ENCODE measurements at places on chromosomes 1 and 21.

- no peak for DNase-seq
Measured at GRCh38 chr1:51623450-51623849, 6.6 kb downstream of the OSBPL9 start.

GRCh38 chr1:186923486-186923885, 94.7 kb downstream of the PLA2G4A start:
- no peak for DNase-seq

DNA sequence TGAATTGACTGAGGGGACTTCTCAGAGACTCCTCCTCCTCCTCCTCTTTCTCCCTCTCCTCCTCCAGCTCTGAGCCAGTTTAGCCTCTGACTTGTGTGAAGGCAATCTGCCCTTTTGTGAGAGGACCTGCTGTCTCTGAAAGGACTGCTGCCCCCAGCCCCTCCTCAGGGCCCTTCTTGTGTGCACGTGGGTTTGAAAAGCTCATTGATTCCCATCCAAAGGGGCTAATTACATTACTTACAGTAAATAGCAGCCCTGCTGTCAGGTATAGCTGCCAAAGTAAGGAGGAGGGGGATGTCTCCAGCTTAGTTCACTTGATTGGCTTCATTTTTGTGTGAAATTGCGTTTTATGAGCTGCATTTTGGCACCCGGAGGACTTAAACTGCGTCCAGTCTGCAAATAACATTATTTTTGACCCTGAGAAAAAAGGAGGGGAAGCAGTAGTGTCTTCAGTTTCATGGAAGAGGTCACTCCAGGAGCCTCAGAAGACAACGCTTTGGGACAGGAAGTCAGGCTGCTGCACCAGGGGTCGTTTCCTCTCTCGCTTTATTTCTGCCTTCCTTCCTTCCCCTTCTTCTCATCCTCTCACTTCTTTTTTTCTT, 1.8 kb upstream of the LHX9 start:
- no peak for DNase-seq

DNA sequence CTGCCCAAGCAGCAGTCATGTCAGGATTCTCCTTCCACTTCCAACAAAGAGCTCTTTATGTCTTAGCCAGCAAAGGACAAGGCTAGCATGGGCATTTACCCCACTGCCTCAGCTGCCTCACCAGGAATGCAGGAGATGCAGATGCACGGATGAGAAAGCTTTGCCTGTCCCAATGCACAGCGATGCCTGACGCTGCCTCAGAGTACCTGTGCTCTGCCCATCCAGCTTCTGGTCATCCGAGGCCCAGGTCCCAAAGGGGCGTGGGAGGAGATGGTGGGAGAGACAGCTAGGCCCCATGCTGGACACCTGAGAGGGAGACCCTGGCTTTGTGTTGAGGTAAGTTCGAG, 59.0 kb downstream of the IRF2BP2 start:
- no peak for DNase-seq

- DNase-seq, result no peak
Measured at GRCh38 chr1:39178541-39179431, 25.7 kb upstream of the MACF1 start.

DNA sequence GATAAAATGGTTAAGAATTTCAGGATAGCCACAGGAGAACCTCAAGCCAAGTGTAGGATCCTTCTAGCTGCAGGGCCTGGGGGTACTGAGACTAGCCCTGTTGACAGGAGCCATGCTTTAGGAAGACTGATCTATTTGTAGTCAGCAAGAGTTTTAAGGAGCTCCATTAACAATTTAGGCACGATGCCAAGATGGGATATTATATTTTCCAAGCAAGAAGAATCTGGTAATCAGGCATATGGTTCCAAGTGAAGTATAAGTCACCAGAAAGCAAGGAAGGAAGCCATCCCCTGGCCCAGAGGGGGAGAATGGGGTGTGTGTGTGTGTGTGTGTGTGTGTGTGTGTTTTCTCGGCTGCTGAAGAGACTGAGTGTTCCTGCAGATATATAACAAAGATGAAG, 7.0 kb downstream of the IFNAR2 start:
- no peak for DNase-seq

DNA sequence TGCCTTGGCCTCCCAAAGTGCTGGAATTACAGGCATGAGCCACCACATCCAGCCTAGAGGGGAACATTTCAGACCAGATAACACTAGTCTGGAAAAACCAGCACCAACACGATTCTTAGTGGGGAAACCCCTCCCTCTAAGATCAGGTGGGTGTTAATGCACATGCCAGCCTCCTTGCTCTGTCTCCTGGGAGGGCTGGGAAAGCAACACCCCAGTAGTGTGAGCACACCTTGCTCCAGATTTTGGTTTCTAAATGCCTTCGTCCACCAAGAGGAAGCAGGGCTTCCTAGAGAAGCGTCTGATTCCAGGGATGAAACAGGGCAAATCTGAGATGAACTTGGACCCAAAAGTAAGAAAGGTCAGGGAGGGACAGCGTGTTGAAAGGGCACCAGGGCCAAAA, 2.2 kb upstream of the KRTAP10-4 start:
- DNase-seq, result no peak

DNA sequence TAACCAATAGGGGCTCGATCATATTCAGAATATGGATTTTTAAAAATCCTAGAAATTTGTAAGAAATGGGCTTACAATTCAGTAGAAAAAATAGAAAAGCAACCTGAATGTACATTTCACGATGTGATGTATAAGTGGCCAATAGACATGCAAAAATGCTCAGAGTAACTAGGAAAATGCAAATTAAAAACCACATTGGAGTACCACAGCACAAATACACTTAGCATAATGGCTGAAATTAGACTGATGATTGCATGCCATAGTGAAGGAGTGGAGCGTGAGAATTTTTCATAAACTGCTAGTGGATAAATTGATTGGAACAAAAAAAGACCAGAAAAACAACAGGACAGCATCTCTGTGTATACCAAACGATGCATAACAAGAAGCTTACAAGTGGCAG, 102.3 kb downstream of the DYRK1A start:
- DNase-seq, result no peak

DNA sequence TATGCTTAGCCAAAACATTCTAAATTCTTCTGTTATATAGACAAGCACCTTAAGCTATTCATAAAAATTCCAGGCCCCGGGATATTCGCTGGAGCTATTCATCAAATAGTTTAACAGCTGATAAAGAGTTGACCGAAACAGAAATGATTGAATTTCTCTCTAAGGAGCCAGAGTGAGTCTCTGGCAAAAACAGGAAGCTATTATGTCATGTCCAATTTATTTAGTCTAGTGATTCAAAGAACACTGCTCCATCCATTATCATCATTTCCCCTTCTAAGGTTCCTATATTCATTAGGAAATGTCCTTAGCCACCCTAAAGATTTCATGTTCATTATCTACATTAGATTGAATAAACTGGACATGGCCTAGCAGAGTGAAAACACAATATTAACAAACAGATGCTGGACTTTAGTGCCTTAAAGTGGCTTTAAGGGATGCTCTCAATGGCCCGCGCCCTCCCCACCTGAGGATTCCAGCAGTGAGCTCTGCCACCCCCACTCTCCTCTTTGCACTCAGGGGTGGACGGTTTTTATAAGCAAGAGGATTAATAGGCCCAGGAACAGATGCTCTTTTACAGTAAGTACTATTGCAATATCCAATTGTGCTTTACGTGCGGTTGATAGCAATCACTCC, 122.1 kb upstream of the RGS1 start:
- DNase-seq, result no peak

GRCh38 chr1:229230893-229231753, 39.8 kb upstream of the RAB4A start:
- no peak for DNase-seq

GRCh38 chr1:104987210-104987609, 1237.5 kb downstream of the AMY1C start:
- no peak for DNase-seq

- DNase-seq, result no peak
Measured at GRCh38 chr1:173100476-173101107, 49.9 kb upstream of the TNFSF18 start.

- no peak for DNase-seq
Measured at GRCh38 chr1:183283286-183283685, 97.2 kb downstream of the LAMC2 start.

- DNase-seq, result no peak
Measured at GRCh38 chr1:168653567-168653966, 75.4 kb downstream of the DPT start.

DNA sequence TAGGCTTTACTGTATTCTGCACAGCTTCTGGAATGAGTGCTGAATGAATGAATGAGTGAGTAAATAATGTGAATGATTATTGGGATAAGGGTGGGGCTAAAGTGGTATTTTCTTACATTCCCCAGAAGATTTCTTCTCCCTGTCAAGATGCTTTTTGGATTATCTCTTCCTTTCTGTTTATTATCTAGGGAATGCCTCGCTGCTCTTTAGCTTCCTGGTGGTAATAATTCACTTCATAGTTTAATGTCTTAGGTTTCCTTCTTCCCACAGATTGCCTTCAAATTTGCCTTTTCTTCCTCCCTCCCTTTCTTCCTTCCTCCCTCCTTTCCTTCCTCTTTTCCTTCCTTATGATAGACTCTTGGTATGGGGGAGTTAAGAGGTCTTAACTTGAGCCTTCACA, 24.0 kb downstream of the DDR2 start:
- no peak for DNase-seq

- no peak for DNase-seq
Measured at GRCh38 chr1:207470927-207471326, 16.8 kb downstream of the CR2 start.

DNA sequence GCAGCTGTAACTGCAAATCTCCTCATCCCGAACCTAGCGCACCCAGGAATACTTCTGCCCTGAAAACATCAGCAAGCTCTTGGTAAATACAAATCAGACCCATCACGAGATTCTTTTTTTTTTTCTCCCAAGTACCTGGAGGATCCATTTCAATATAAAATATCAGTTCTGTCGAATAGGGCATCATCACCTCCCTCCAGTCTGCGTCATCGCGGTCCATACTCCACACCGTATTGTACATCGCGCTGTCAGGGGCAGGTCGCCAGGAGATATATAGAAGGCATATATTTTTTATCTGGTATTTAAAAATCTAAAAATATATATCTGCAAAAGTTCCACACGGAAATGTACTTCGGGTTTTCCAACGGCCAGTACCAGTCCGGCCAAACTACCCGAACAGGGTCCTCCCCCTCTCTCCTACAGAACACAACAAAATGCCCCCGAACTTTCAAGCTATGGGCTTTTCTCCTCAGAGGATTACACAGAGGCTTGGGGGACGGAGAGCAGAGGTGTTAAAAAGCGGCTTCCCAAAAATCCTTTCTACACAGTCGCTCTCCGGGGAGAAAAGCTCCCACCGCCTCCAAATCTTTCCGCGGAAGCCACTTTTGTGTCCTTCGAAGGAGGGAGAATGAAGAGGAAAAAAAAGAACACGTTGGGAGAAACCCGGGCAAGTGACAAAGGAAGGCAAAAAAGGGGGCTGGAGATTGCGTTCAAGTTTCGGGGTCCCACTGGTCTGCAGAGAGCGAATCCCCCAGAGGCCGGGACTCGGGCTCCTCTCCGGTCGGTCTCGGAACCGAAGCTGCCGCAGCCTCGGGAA, 509 bp downstream of the PIK3R3 start:
- no peak for DNase-seq

- DNase-seq, result no peak
Measured at GRCh38 chr21:42290505-42290904, 24.7 kb downstream of the TFF3 start.

GRCh38 chr21:33650929-33651509, 8.7 kb downstream of the ITSN1 start:
- DNase-seq, result no peak

DNA sequence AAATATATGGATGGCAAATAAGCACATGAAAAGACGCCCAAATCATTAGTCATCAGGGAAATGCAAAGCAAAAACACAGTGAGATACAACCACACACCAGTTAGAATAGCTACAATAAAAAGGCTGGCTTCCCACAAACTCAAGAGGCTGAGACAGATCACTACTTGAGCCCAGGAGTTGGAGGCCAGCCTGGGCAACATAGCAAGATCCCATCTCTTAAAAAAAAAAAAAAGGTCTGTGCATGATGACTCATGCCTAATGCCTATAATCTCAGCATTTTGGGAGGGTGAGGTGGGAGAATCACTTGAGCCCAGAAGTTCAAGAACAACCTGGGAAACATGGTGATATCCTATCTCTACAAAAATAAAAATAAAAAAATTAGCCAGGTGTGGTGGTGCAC, 19.8 kb downstream of the LDLRAD1 start:
- no peak for DNase-seq

- DNase-seq, result no peak
Measured at GRCh38 chr1:109490934-109491302, 3.0 kb upstream of the CYB561D1 start.

DNA sequence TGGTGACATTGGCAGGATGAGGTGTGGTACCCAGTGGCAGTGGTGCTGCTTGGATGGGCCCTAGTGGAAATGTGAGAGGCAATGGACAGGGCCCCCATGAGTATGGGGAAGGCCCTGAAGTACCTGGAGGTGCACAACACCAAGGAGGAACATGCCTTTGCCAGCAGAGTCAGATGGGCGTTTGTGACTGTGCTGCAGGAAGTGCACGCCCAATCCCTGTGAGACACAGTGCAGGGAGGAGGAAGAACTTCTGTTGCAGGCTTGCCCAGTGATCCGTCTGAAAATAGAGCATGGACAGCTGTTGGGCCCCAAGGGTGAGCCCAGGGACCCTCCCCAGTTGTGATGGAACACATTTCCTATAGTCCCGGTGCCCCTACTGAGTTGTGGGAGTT, 42.7 kb downstream of the GJA5 start:
- no peak for DNase-seq

DNA sequence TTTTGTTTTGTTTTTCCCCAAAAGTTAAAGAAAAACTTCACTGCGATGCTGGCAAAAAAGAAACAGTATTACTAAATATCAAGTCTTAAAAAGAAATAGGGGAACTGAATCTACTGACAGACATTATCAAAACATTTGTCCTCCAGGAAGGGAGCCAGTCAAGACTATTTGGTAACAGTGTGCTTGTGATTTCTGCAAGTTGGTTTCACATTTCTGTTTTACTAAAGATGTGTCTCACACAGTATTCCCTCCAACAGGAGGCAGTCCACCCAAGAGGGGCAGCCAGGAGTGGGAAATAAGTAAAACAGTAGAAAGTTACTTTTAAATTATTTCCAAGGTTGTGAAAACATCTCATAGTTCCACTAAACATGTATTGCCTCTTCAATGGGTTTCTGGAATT, 74.4 kb upstream of the SDC3 start:
- DNase-seq, result no peak

DNA sequence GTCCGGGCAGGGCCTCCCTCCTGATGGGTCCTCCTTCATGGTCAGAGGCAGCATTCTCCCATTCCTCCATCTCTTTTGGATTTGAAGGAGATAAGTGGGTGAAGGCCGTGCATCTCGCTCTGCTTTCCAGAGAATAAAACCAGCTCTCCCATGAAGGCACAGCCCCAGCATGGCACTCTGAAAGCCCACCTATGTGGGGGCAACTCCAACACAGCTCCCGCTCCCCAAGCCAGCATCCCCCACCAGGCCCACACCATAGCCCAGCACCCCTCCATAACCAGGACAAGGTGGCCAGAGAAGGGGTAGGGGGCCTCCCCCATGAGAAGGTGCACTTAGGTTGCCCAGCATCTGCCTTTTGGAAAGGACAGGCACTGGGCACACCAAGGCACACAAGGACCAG, 112.2 kb downstream of the PDE9A start:
- no peak for DNase-seq

Measured in esophagus squamous epithelium (tissue), 5 donors.